Heart left ventricle (tissue), 16 donors: ENCODE measurements at places on chromosomes 3 and 15. TPM values are rescaled to one million over a fixed set of nuclear protein-coding genes. Genes with fewer than 3 reads are reported as not detected.

DNA sequence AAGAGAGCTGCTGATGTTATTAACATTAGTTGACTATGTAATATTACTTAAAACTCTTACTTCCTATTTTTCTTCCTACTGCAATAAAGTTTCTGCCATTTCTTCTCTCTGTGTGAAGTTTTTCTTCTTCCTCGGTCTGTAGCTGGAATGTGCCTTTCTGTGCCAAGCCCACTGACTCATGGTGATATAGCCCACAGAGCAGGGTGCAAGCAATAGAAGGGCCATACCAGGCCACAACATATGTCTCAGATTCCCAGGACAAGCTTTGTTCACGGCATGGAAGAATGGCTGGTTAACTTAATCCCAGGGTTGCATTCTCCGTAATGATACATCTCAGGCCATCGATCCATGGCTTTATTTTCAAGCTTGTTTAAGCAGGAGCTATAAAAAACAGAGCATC, 815.3 kb downstream of the TUSC7 start:
- DNase-seq, result no peak

DNA sequence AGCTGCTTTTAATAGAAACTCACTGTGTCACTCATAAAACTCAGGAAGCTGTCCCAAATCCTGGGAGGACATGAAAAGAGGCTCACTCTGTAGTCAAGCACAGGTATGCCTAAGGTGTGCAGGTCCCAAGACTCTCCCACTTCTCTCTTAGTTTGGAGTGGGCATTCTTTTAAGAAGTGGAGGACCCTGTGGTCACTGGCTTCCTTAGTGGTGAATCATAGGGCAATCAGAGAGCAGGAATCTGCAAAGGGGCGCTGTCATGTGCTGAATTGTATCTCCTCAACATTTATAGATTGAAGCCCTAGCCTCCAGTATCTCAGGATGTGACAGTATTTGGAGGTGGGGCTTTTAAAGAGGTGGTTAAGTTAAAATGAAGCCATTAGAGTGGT, 47.2 kb upstream of the ZBTB38 start:
- no peak for DNase-seq

ISLR gene
- 9.1 TPM for polyA plus RNA-seq

- DNase-seq, result no peak
Measured at GRCh38 chr3:39064646-39065045, 12.8 kb downstream of the WDR48 start.

- no peak for DNase-seq
Measured at GRCh38 chr3:16033889-16034687, 140.4 kb upstream of the GALNT15 start.

DNA sequence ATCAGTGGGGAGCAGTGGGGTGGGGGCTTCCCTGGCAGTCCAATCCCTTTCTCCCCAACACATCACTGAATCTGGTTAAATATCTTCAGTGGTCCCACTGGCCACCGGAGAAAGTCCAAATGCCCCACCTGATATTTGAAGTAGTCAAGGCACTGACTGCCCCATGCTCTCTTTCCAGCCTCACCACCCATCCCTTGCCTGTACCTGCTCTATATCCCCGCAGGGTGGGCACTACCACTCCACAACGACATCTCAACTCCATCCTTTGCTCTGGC, 101.7 kb downstream of the DAPK2 start:
- DNase-seq, result no peak

SUSD5 gene
- 0.80 TPM for polyA plus RNA-seq

DNA sequence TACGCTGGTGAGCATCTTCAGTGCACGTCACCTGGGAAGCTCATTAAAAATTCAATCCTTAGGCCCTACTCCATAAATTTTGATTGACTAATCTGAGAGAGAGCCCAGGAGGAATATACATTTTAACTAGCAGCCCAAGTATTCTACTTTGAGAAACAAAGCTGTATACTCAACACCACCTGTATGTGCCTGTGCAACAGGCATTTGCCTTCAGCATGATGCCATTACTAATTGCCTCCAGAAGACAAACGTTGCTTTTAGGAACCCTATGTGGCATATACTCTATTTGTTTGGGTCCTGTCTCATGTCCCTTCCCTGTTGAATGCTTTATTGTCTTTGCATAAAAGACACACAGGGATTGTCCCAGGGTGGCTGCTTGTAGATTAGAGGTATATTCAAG, 7.7 kb downstream of the ASTE1 start:
- DNase-seq, result no peak

SNAP23 gene
- polyA plus RNA-seq, result 28.6 TPM

DNA sequence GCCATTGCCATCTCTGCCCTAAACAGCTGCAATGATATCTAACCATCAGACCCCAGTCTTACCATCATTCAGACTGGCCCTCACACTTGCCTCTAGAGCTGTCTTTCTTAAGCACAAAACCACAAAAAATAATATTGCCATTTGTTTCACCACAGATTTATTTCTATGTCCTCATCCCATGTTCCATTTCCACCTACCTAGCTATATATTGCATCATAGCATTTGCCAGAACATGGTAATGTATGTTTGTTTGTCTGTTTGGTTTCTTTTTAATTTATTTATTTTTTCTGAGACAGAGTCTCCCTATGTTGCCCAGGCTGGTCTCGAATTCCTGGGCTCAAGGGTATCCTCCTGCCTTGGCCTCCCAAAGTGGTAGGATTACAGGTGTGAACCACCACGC, 18.5 kb upstream of the TUSC7 start:
- no peak for DNase-seq

CHRNA7 gene
- 1.0 TPM for polyA plus RNA-seq

CD96 gene
- 0.08 TPM for polyA plus RNA-seq

DNA sequence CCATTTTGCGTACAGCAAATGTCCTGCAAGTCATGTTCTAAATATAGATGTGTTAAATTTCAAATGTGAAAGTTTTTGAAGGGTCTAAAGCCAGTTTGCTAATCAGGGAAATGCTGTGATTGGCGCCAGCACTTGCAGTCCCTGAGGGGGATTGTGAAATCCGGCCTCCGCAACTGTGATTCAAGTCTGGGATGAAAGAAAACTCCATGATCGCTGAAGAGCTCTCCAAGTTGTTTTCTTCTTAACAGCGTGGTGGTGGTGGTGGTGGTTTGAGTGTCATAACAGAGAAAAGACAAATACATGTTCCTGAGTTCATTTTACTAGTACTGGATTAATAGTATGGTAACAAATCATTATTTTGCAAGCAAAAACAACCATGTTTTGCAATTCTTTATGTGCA, 51.8 kb downstream of the MITF start:
- peak; percentile 86 for DNase-seq
